Bronchial epithelial cell (primary cell): ENCODE measurements at places on chromosomes 2 and 18. TPM values are rescaled to one million over a fixed set of nuclear protein-coding genes. Genes with fewer than 3 reads are reported as not detected.

NOP58 gene
- total RNA-seq = 59.3 and 79.5 TPM in 2 replicates

INHBB gene
- total RNA-seq = 0.53 and 2.3 TPM in 2 replicates

NTSR2 gene
- total RNA-seq = not detected in 2 replicates

NAT8 gene
- not detected in 2 replicates for total RNA-seq

IL36A gene
- 6.3 and 11.5 TPM in 2 replicates for total RNA-seq

- no peak for DNase-seq
Observed at GRCh38 chr2:187566266-187566665, 12.0 kb upstream of the TFPI start.

- peak; percentile 30 for DNase-seq
Observed at GRCh38 chr2:27083410-27084296, 2.9 kb upstream of the KHK start.

DNA sequence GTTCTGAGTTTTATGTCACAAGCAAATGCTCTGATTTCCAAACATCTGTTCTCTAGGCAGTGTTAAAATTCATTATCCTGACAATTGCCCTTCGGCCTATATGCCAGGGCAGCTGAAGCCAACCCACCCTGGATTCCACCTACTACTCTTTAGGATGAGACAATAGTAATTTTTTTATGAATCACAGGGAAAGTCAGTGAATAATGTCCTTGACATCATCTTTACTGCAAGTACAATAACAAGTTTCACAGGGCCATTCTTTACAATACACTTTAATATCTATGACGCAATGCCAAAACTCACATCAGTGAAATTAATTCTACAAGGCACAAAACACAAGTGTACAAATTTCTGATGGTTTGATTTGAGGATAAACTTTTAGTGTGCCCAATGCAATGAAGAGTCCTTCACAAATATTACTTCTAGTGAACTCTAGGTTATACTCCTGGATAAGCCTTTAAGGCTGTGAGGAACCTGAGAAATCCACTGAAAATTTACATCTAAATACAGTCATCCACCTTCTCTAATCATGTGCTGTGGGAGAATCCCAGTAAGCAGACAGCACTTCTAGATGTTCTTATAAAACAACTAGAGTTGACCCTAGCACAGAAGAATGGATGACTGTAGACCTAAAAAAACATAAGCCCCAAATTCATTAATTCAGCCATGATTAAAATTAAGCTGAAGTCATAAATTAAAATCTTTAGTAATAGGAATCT is 77.3 kb upstream of the CTLA4 start:
- DNase-seq = peak; percentile 62

DNA sequence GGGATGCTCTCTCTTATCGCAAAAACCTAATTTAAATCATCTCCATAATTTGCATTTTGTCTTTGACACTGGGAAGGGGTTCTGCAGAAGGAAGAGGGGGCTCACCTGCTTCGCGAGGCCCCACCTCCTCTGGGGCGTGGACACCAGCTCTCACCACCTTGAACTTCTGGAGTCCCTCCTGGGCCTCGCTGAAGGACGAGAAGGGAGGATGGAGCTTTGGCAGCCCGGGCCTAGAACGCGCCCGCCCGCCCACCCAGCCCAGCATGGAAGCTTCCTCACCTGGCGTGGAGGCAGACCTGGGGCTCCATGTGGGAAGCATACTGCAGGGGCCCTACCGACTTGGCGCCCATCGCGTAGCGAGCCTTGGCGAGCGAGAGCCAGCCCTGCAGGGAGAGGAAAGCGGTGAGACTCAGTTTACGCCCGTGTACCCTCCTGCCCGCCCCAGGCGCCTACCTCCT is 1.1 kb upstream of the IMP4 start:
- DNase-seq = peak; percentile 7

- DNase-seq = no peak
Observed at GRCh38 chr2:175525975-175526374, 344.5 kb upstream of the ATP5MC3 start.

- DNase-seq = no peak
Observed at GRCh38 chr18:6929370-6930102, 188.1 kb downstream of the LAMA1 start.

DNA sequence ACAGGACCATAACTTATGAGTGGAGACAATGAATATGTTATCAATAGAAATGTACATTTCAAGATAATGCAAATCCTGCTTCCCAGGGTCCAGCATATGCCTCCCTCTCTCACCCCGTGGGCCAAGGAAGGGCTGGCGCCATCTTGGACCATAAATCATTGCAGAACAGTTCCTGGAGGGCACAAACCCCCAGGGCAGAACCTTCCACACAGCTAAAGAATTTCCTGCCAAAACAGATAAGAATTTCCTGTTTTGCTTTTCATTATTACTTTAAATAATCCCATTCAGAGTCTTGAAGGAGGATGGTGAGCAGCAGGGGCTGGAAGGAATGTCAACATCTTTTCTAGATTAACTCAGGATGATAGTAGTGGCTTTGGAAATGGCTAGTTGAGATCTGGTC is 53.7 kb downstream of the EHD3 start:
- DNase-seq = no peak

DNA sequence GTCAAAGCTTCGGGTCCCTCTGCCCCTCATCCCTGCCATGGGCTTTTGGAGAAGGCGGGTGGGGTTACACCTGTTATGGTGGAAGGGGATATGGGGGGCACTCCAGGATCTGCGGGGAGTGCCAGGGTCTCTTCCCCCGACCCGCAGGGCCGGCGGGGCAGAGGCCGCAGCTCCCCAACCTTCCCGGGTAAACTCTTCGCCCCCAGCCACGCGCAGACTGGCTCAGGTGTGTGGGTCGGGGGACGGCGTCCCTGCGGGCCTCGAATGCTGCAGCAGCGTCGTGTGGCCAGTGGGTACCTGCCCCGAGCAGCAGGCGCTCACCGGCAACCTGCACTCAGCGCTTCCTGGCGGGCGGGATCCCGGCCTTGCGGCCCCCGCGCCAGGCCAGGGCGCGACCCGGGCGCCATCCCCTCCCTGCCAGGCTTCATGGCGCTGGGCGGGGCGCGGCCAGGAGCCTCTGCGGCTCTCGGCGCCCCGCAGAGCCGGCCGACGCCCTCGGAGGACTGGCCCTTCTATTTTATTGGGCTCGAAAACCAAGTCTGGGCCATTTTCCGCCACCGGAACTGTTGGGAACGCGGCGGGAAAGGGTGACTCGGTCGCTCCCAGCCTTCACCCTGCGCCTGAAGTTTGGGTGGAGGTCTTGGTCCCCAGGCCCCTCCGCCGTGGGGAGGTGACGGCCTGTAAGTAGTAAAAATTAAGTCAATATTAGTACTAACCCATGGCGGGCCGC is 4.5 kb downstream of the GBX2 start:
- DNase-seq = no peak

- peak; percentile 20 for DNase-seq
Observed at GRCh38 chr18:67154979-67155378, 361.5 kb downstream of the DSEL start.

- DNase-seq = no peak
Observed at GRCh38 chr2:232231554-232231953, 147.0 kb upstream of the ALPP start.

DNA sequence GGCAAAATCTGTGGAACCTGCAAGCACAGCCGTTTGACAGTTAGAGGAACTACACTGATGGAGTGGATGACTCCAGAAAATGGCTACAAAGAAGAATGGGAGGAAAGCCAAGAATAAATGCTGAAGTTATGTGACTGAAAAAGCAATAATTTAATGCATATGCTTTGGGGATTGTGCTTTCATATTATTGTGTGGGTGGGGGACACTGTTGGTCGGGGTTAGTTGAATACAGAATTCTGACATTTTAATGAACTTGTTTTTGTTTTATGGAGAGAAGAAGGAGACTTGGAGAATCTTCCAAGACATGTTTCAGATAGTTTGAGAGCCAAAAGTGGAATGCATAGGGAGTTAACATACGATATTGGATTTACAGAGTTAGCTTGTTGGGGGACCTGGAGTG is 68.5 kb downstream of the NRP2 start:
- DNase-seq = no peak

DNA sequence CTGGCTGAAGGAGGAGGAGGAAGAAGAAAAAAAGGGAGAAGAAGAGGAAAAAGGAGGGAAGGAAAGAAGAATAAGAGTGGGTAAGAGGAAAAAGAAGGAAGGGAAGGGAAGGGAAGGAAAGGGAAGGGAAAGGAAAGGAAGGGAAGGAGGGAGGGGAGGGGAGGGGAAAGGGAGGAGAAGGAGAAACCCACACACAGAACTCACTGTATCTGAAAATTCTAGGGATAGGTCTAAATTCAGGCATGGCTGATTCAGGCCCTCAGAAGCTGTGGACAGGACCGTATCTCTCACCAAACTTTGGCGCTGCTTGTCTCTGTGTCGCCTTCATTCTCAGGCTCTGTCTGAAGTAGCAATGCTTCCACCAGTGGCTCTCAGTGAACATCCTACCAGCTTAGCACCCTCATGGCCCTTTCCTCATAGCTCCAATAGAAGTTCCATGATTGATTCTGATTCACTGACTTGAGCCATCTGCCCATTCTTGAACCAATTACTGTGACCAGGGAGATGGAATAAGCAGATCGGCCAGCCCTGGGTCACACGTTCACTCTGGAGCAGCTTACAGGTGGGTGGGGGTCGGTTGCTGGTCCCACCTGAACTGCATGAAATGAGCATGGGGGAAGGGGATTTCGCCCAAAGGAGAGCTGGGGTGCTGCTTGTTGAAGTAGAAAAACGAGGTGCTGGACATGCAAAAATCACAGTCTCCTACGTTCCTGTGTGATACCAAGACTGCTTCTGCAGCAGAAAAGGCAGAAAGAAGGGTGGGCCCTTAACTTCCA is 59.7 kb downstream of the TTC32 start:
- DNase-seq = no peak

DNA sequence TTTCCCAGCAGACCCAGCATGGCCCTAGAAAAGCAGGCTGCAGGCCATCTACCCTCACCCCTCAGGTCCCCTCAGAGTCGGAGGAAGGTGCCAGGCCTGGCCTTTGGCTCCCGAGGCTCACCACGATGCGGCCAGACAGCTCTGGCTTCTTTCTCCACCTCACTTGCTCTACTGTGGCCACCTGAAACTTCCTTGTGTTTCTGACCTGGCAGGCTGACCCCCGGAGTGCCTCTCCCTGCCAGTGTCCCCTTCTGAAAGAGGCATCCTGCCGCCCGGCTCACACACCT is 375.0 kb upstream of the HS6ST1 start:
- no peak for DNase-seq

GRCh38 chr2:231966886-231967285 is 5.4 kb downstream of the DIS3L2 start:
- DNase-seq = no peak

GRCh38 chr18:42586601-42587000 is 528.9 kb downstream of the RIT2 start:
- DNase-seq = no peak

GRCh38 chr2:222318712-222319585 is 20.2 kb upstream of the PAX3 start:
- no peak for DNase-seq

- peak; percentile 39 for DNase-seq
Observed at GRCh38 chr2:208363485-208363884, 43.1 kb upstream of the PTH2R start.

- DNase-seq = no peak
Observed at GRCh38 chr2:182606728-182607681, 109.1 kb upstream of the DNAJC10 start.

DNA sequence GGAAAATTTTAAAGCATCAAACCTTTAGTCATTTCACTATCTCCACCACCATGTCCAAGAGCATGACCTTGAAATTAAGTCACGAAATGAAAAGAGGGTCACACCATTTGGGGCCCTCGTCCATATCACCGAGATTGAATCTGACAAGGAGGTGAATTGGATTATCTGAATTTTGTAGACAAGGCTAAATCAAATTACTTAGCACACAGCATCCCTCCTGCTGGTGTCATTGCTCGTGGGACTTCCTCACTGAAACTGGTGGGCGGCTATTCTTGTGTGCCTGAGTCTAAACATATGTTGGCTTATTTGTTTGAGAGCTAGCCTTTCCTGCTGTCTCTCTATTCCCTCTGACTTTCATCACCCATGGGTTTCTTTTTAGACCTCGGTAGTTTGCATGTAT is 64.6 kb upstream of the CNGA3 start:
- DNase-seq = no peak

- DNase-seq = peak; percentile 74
Observed at GRCh38 chr2:18171191-18172139, 293.0 kb downstream of the KCNS3 start.

GRCh38 chr2:219249203-219249980 is 3.7 kb upstream of the TUBA4B start:
- DNase-seq = peak; percentile 98
